Stimulated activated CD4-positive, alpha-beta T cell treated with anti-CD3 and anti-CD28 coated beads, Interleukin-4, amount 100 ng/mL, for 24 hours (primary cell): ENCODE measurements at places on chromosomes 3 and 15.

DNA sequence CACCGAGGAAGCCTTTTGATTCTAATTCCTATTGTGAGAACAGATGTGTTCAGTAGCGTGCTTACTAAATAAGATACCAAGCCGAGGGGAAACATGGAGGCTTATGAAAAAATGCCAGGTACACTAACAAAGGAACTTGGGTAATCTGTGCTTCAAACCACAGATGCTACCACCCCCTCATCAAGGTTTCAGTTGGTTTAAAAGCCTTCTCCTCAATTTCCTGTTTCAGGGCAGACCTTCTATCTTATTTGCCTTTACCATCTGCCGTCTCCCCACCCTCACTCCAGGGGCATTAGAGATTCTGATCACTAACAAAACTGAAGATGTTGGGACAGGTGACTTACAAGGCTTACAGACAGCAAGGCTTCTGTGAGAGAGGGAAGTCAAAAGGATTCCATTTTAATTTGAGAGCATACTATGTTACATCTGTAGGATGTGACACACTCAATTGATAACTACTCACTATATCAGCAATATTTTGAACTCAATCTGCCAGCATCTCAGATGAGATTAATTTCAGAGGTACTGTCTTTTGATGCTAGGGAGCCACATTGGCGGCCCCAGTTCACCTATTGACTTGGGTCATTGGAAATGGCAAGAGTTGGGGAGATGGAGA is 60.6 kb upstream of the PLCL2 start:
- DNase-seq = peak; percentile 37

DNA sequence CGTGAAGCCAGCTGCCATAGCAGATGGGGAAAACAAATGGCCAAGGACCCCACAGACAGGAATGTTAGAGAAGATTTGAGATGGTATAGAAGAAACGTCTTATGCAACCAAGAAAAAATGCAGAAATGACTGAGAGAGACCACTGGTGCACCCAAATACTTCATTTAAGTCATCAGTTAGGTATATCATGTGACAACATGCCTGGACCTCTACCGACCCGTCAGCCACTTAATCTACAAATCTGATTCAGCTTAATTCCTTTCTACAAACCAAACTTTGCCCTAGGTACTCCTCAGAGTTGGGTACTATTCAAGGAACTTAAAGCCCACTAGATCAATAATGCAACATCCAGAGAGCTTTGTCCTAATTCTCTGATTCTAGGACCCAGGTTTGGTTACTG is 126.0 kb upstream of the UBE2E2 start:
- DNase-seq = no peak

DNA sequence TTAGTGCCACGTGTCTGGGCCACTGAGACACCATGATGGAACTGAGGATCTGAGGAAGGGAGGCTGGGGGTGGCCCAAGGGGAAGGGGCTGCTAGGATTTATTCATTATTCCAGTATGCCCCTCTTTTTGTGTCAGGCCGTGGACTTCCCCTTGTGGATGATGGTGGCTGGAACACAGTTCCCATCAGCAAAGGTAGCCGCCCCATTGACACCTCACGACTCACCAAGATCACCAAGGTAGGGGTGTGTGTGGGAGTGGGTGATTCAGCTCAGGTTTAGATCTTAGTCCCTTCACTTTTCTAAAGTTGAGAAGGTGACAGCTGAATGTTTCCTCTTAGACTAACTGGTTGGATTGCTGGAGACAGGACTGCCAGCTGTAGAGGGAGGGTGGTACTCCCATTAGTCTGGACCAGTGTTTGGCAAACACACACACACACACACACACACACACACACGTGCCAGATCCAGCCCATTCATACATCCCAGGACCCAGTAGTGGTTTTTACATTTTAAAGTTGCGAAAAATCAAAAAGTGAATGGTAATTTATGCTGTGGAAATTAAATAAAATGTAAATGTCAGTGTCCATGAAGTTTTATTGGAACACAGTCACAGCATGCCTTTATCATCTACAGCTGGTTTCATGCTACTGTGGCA is 11.4 kb downstream of the EIF4G1 start:
- DNase-seq = peak; percentile 64

DNA sequence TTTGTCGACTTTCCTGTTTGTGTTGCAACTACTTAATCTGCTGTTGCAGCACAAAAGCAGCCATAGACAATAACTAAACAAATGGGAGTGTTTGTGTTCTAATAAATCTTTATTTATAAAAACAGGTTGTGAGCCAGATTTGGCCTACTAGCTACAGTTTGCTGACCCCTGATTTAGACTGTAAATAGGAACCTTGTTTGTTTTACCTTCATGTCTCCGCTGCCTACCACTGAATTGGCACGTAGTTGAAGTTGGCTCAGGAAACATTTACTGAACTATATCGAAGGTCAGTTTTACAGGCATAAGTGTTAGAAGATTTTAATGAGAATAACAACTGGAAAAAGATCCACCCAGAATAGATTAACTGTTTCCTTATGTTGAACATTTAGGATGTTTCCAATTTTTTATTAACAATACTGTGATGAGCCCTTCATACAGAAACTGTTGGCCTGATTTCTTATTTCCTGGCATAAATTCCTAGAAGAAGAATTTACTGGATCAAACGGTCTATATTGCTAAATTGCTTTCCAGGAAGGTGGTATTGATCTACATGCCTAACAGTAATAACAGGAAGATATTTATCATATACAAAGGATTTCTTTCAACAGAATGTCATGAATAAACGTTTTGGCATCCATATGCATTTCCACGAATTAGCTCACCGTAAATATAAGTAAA is 156.2 kb upstream of the NR2E3 start:
- DNase-seq = no peak

GRCh38 chr3:57048728-57049127 is 11.7 kb upstream of the SPATA12 start:
- DNase-seq = no peak

GRCh38 chr15:56098195-56098863 is 104.9 kb upstream of the NEDD4 start:
- no peak for DNase-seq

DNA sequence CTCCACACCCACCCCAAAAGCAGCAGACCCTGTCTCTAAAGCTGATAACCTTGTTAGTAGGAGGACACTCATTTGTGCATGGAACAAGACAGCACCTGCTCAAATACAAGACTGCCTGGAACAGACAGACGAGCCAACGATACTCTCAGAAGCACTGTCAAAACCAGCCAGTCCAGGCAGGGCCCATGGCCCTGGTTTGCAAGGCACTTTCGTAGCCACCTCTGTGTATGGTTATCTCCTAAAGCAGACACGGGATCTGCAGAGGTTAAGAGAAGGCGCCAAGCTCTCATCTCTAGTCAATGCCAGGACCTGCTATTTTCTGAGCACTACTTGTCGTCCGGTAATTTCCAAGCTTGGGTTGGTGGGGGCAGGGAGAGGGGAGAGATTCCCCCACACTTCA is 10.5 kb downstream of the NTRK3 start:
- DNase-seq = no peak

DNA sequence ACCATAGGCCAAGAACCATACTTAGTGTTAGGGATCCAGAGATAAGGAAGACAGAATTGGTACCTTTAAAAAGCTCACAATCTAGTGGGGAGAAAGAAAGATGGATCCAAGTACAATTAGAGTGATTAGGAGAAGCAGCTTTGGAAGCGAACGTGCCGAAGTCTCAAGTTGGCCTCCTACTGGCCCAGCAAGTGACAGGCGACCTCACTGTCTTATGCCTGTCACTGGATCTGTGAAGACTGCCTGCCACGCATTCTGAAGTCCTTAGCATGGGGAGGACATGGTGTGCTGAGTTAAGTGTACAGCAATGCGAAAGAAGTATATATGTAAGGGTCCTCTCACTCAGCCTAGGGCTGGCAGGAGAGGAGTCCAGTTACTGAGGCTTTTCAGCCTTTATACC is 141.0 kb downstream of the GABRB3 start:
- no peak for DNase-seq

DNA sequence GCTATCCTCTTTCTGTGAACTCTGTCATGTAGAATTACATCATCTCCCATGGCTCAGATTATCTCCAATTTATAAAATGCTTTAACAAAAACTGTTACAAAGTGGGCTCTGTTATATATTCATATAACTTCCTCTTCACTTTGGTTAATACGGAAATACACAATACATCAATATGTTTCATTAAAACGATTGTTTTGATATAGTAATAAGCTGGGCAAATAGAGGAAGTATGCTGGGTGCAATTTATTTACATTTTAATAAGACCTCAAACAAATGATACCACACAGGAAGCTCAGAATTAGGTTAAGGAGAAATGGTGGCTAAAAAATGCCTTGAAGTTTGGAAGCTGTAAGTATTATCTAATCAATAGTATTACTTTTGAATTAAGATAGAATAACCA is 331.0 kb downstream of the ZBTB20 start:
- no peak for DNase-seq

GRCh38 chr3:17831366-17831765 is 88.9 kb upstream of the TBC1D5 start:
- DNase-seq = no peak

DNA sequence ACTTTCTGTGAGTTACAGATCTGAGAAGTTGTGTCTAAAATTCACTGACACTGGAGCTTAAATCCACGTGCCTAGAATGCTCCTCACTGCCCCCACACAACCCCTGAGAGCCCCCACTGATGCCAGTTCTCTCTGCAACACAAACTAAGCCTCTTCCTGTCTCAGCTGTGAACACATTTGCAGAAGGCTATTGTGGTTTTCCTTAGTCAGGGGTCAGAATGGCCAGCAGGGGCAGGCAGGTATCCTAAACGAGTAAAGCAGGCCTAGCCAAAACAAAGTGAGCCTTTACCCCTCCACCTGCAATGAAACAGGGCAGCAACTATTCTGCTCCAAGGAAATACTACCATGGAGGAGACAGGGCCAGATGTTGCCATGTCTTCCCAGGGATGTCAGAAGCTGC is 78.6 kb downstream of the FHIT start:
- DNase-seq = no peak

GRCh38 chr3:179233043-179233442 is 17.9 kb downstream of the KCNMB3 start:
- DNase-seq = no peak

GRCh38 chr3:132255041-132255745 is 62.0 kb upstream of the ACP3 start:
- no peak for DNase-seq

DNA sequence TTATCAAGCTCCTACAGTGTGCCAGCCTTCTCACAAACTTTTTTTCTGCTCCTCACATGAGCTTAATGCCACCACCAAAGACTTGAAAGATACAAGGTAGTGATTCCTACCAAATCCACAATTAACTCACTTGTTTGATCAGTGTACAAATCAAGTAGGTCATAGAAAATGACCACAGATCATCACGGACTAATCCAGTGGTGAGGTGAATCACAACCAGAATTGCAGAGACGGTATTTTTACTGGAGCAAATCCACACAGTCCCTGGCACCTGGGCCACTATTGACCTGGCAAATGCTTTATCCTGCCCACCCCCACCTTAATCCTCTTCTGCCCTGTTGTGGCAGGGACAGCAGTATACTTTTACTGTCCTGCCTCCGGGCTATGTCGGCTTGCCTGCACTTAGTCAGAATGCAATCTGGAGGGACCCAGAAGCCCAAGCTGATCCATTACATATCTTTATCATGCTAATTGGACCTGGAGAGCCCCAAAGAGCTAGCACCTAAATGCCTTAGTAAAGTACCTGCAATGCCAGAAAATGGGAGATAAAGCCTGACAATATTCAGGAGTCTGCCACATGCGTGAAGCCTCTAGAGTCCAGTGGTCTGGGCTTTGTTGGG is 83.9 kb upstream of the CDV3 start:
- DNase-seq = no peak

GRCh38 chr3:30510596-30510995 is 95.8 kb upstream of the TGFBR2 start:
- no peak for DNase-seq
